NCI-H446 treated with DMSO at 0.1 percent for 48 hours (cell line): ENCODE measurements at places on chromosomes 12 and 14.

GRCh38 chr12:52370926-52371608 is 3.8 kb upstream of the KRT85 start:
- no peak for DNase-seq

DNA sequence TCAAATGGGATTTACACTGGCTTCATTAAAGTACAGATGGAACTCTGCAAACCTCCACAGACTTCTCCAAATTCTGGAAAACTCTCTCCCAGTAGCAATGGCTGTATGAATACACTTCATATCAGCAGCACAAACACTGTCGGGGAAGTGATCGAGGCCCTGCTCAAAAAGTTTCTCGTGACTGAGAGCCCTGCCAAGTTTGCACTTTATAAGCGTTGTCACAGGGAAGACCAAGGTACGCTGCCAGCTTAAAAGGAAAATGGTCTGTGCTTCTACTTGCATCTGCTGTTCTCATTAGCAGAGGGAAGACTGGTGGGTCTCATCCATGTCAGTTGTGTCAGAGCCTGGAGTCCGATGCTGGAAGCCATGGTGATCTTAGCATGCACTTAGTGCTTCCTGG is 71.0 kb downstream of the GNS start:
- no peak for DNase-seq

GRCh38 chr12:31961137-31961536 is 1.9 kb downstream of the RESF1 start:
- DNase-seq: no peak

- no peak for DNase-seq
Observed at GRCh38 chr12:54564768-54565167, 15.4 kb downstream of the PDE1B start.

DNA sequence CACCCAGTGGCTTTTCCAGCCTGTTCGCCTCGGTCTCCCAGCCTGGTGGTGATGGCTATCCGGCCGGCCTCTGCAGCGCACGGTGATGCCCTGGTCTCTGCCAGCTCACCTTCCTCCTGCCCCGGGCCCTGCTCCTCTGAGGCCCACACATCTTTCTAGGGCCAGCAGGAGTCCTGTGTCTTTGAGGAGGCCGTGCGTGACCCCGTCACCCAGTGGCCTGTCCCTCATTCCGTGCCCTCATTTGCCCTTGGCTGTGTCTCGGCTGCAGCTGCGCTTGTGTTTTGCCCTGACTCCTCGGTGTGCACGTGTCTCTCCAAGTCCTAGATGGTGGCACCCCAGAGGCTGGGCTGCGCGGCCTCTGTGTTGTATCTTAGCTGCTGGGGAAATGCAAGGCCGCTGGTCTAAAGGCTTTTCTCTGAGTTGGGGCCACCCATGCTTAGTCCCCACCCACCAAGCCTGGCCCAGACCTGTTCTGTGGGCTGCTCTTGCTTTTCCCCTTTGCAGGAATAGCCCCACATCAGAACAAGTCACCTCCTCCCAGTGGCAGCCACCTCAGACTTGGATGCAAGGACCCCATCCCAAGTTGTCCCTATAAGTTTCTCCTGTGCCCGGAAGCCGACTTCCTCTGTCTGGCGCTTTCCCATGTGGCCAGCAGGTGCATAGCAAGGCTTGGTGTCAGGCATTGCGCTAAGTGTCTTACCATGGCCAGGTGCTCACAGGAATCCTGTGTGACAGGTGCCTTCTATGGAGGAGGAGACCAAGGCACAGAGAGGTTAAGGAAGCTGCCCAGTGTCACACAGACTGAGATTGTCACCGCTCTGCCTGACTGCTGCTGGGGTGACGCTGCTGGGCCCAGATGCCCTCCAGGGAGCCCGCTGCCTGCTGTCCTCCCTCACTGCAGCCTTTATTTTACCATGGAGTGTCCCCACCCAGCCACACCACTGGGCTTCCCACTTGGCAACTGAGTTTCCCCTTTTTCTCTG is 64.5 kb downstream of the TSPAN9 start:
- no peak for DNase-seq

DNA sequence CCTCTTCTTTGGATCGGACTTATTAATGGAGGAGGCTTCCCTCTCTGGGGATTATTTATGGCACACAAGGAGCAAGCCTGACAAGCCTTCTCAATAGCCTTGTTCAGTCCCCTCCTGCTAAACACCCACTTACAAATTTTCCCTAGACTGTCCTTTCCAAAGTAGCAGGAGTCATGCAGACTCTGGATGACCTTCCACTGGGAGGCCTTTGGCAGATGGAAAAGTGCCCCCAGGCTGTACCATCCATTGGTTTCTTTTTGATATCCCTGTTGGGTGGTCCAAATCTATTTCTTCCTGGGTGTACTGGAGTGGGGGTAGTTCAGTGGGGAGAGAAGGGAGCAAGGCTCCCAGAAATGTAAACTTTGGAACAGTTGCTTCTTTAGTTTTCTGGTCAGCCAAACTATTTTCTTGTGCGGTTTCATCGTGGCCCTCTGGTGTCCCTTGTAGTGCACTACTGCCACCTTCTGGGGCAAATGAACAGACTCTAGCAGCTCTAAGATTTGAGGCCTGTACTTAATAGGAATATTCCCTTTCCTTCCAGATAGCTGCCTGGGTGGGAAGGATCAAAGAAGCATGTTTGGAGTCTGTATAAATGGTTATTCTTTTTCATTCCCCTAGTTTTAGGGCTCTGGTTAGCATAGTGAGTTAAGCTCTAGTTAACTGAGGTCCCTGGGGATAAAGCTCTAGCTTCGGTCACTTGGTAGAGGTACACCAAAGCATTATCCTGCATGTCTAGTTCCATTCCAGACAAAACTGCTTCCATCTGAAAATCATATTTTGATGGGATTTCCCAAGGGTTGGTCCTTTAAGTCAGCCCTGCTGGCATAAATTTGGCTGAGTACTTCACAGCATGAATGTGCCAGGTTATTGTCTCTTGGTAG is 409.5 kb downstream of the SLC6A15 start:
- DNase-seq: peak; percentile 16

DNA sequence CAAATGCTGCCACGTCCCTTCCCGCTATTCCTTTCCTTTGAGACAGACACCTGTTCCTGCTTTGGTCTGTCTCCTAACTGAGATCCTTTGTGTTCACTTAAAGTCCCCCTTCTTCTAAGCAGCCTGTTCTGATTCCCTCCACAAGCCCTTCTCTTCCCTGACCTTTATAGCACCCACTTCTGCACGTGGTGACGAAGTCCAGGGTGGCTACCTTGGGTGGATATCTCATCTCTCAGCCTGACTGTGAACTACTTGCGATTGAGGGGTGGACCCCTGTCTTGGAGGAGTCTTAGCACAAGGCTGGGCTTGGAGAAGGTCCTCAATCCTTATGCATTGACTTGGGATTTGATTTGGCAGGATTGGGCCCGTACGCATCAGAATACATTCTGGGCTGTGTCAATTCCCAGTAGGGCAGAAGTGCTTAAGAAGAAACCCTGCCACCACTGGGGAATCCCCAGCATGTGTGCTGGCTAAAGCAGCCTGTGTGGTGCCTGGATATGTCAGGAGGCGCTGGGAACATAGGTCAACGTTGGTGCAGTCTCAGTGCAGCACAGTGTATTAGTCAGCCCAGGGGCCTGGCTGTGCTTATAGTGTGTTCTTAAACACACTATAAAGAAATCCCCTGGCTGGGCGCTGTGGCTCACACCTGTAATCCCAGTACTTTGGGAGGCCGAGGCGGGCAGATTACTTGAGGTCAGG is 23.6 kb downstream of the KRT80 start:
- DNase-seq: no peak

DNA sequence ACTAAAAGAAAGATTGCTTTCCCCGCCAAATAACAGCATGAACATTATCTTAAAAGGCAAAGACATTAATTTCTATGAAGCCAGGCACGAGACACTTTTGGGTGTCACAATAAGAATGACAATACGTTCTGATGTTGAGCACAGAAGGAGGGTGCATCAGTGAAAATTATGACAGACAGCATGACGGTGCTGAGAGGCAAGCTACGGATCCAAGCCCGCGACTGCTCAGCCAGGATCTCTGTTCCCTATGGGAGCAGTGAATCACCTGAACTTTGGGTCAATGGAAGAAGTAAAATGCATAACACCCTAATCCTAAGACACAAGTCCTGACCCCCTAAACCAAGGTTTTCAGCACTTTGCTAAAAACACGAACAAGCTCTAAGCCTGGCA is 51.7 kb downstream of the SLC25A47 start:
- no peak for DNase-seq

DNA sequence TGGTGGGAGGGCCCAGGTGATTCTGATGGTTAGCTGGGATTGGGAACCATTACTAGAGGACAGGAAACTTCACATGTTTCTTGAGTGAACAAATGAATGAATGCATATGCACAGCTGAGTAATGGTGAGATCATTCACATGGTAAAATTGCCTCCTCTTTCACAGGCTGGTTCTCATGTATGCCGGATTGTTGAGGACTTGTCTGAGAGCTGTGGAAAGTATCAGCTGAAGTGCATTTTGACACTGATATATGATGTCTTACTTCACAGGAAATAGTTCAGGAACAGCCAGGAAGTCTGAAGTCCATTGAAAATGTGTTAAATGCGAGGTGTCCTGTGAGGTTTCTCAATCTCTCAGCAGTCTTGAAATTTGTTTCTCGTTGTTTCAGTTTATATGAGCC is 77.6 kb upstream of the DACT1 start:
- DNase-seq: no peak

DNA sequence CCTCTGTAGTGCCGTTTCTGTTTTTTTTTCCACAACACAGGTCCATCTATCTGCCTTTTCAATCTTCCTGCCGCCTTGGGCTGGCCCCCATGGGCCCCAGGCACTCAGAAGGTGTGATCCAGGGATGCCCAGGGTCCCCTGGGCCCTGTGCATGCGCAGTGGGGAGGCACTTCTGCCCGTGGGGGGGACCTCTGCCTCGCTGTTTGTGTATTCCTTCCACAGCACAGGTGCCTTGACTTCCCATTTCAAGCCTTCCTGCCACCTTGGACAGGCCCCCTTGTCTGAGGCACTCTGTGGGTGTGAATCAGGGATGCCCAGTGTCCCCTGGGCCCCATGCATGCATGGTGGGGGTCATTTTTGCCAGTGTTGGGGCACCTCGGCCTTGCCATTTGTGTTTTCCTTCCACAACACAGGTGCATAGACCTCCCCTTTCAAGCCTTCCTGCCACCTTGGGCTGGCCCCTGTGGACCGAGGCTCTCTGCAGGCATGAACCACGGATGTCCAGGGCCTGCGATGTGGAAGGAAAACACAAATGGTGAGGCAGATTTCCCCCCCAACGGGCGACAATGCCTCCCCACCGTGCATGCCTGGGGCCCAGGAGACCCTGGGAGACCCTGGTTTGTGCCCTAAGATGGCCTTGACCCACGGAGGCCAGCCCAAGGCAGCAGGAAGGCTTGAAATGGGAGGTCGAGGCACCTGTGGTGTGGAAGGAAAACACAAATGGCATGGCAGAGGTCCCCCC is 366.5 kb downstream of the ALG10 start:
- DNase-seq: no peak

- no peak for DNase-seq
Observed at GRCh38 chr12:91811481-91812287, 334.0 kb downstream of the BTG1 start.

GRCh38 chr12:68673788-68674187 is 13.0 kb upstream of the NUP107 start:
- DNase-seq: no peak

- DNase-seq: no peak
Observed at GRCh38 chr14:104229534-104230055, 91.2 kb downstream of the KIF26A start.

DNA sequence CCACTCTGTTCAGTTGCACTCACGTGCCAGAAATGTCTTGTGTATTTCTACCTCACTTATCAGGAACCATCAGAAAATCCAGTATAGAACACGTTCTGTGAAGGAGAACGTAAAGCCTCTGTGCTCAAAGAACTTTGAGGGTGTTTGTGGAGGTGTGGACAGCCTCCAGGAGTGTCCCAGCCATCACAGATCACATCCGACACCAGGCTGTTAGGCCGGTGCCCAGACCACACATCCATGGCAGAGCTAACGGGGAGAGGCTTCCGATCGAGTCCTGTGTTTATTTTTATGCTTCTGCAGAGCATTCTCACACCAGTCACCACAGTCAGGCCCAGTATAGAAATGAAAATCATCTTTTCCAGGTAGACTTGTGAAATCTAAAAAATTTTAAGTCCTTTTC is 53.6 kb downstream of the TPCN1 start:
- no peak for DNase-seq

DNA sequence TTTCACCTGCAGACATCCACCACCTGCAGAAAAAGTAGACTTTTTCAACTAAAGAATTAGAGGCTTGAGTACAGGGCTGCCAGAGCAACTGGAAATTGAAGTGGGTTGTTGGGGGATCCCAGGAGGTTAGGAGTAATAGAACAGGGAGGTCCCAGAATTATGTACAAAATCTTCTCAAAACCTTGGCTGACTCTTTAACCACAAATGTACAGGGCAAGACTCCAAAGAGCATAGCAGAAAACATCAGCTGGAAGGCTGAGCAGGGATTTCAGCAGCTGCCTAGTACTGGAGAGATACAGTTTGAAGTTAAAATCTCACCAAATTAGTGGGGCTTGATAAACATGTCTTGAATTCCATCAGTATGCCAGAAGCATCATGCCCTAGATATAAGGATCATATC is 191.6 kb downstream of the CRADD start:
- DNase-seq: no peak

DNA sequence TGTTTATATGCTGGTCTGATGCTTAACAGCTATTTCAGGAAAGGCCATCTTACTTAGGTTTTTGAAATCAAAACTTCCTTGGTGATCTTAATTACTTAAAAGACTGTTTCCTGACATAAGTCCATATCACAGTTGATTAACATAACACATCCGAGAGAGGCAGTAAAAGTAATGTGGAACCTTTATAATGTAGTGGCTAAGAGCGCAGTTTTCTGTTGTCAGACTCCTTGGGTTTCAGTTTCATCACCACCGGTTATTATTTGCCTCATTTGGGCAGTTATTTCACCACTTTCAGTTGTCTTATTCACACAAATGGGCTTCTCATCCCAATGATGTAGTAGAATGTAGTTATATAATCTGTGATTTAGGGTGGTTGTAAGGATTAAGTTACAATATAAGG is 30.9 kb downstream of the TBC1D15 start:
- no peak for DNase-seq

GRCh38 chr12:120145164-120145563 is 28.6 kb upstream of the RAB35 start:
- DNase-seq: no peak

GRCh38 chr12:130617219-130617618 is 98.9 kb downstream of the RIMBP2 start:
- DNase-seq: no peak

DNA sequence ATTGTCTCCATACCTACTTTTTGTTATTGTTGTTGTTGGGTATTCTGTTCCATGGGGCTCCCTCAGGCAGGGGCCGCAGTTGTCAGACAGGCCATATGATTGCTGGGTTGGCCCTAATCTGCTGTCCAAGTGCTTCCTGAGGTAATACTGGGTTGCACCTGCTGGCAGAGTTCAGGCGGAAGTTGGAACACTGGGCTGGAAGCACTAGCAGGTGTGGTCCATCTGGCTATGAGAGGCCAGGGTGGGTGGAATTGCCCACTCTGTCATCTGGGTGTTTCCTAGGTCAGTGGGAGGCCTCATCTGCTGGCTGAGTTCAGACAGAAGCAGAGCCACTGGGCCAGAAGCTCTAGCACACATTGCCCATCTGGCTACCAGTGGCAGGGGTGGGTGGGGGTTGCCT is 81.3 kb upstream of the NID2 start:
- no peak for DNase-seq

GRCh38 chr14:101780887-101781239 is 19.4 kb downstream of the PPP2R5C start:
- no peak for DNase-seq
